SW480 (cell line): ENCODE measurements at places on chromosomes 7 and 10.

DNA sequence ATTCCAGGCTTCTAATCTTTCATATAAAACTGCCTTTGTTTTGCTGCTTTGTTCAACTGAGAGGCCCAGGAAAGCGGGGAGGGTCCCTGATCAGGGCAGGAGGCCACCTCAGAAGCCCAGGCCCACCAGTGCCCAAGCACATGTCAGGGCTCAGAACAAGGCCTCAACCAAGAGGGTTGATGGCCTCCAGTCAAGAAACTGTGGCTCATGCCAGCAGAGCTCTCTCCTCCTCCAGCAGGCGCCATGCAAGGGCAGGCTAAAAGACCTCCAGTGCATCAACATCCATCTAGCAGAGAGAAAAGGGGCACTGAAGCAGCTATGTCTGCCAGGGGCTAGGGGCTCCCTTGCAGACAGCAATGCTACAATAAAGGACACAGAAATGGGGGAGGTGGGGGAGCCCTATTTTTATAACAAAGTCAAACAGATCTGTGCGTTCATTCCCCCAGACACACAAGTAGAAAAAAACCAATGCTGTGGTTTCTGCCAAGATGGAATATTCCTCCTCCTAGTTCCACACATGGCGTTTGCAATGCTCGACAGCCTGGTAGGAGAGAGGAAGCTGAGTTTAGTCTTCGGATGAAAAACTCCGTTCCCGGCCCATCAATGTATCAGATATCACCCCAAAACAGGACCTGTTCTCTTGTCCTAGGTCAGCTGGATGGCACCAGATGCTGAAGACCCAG, 34.0 kb downstream of the PSAP start:
- no peak for DNase-seq

GRCh38 chr10:70529848-70530247, 51.3 kb downstream of the PALD1 start:
- DNase-seq = no peak

GRCh38 chr7:15407910-15408309, 153.9 kb downstream of the AGMO start:
- DNase-seq = no peak

GRCh38 chr10:23343591-23344240, 881 bp downstream of the C10orf67 start:
- peak; percentile 13 for DNase-seq

- DNase-seq = no peak
These were observed 17.2 kb downstream of the RET start for GRCh38 chr10:43094085-43094484.

DNA sequence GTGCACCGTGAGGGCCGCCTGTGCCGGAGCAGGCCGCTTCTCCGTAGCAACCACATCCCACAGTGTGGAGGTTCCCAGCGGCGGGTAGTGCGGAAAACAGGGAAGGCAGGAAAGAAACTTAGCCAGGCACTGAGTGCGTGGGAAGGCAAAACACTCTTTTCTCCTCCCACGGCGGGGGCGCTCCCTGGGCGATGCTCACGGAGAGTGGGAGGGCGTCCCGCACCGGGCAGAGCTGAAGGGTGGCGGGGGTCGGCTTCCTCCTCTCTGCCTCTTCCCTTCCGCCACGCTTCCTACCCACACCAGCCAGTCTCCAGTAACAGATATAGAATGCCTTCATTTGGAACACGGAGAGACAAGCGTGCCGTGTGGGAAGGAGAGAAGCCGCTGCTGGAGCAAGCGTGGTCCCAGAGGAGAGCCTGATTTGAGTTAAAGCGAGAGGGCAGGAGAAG, 252.5 kb downstream of the PAXIP1 start:
- DNase-seq = no peak

GRCh38 chr10:112750427-112751167, 199.4 kb upstream of the TCF7L2 start:
- DNase-seq = no peak

GRCh38 chr10:99123336-99123735, 112.3 kb downstream of the HPSE2 start:
- no peak for DNase-seq

- peak; percentile 53 for DNase-seq
These were observed 138.9 kb upstream of the KLF14 start for GRCh38 chr7:130872756-130873448.

- DNase-seq = no peak
These were observed 53.9 kb downstream of the MYL10 start for GRCh38 chr7:101575168-101575567.

- DNase-seq = no peak
These were observed 15.6 kb upstream of the CUBN start for GRCh38 chr10:17145239-17145638.

DNA sequence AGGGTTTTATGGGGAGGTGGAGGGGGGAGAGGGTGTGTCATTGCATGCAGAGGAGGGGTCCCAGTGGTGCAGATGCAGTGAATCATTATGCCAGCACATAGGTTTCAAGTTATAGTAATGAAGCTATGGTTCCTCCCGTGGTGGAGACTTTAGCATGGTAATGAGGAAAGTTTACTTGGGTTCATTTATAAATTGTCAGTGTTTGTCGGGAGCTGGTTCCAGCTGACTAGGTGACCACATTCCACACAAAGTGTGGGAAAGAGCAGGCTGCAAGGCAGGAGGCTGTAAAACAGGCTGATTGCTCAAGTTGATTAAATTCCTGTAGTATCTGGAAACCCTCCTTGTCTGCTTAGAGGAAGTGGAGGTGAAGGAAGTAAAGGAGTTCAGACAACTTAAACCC, 78.9 kb downstream of the SRI start:
- DNase-seq = peak; percentile 6

GRCh38 chr7:83148776-83149175, 13.9 kb downstream of the PCLO start:
- no peak for DNase-seq

DNA sequence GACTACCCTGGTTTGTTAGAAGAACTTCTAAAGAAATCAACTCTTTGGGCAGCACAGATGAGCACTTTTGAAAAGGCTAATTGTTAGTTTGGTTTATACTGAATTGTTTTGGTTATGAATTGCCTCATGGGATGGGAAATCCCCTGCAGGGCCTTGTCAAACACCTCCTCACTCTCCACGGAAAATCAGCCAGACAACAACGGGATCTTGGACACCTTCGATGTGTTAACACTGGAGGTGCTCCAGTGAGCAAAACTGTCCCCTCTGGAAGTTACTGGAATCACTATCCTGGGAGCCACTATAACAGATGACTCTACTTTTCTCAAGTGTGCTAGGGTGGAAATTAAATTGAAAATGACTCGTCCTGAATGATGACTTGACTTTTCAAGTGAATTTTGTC, 38.7 kb downstream of the CDK6 start:
- DNase-seq = peak; percentile 20

DNA sequence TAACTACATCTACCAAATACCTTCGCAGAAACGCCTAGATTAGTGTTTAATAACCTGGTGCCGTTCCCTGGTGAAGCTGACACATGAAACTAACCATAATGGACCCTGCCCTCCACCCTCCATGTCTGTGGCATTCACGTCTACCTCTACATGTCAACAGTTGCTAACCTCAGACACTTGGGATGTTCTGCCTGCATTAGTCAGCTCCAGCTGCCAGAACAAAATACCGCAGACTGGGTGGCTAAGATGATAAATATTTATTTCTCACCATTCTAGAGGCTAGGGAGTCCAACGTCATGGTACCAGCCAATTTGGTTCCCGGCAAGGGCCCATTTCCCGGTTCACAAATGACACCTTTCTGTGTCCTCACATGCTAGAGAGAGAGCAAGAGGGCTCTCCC, 118.5 kb upstream of the CHST15 start:
- DNase-seq = peak; percentile 72

DNA sequence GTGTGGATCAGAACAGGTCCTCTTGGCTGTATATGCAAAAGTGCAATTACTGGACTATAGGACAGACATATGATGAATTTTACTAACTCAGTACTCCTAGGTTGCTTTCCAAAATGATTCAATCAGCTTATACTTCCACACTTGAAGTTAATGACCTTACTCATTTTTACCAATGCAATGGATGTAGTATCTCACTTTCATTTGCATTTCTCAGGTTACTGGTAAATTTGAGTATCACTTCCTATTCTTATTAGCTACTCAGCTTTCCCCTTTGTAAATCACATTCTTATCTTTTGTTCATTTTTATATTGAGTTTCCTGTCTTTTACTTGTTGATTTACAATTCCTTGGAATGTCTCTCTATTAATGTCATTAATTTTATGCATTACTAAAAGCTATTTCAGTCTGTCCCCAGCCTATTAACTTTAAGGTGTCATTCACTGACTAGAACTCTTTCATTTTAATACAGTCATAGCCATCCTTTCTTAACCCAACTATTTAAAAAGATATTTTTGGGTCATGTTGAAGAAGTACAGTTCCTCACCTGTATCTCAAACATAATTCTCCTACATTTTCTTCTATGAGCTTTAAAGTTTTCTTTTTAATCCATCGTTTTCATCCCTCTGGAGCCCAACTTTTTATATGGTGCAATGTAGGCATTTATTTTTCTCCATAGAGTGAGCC, 88.6 kb downstream of the VIM start:
- no peak for DNase-seq

- no peak for DNase-seq
These were observed 286.5 kb upstream of the LRRTM3 start for GRCh38 chr10:66639371-66639770.

DNA sequence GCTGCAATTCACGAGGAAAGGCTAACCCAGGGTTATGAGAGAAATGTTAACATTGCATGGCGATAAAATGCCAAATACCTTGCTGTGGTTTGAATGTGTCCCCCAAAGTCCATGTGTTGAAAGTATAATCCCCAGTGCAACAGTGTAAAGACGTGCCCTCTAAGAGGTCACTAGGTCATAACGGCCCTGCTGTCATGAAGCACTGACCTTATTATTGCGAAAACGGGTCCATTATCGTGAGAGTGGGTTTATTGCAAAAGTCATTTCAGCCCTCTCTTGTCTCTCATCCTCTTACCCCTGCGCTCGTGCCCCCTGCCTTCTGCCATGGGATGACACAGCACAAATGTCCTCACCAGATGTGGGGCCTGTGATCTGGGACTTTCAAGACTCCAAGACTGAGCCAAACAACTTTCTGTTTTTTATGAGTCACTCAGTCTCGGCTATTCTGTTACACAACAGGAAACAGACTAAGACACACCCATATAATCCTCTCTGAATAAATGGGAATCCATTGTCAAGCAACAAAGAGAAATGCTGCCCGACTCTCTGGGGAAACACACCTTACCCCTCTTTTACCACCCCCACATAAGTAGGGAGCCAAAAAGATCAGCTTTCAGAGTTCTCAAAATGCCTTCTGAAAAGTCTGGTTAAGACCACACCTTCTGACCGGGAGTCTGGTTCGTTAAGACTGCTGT, 73.1 kb upstream of the UCN3 start:
- peak; percentile 57 for DNase-seq

DNA sequence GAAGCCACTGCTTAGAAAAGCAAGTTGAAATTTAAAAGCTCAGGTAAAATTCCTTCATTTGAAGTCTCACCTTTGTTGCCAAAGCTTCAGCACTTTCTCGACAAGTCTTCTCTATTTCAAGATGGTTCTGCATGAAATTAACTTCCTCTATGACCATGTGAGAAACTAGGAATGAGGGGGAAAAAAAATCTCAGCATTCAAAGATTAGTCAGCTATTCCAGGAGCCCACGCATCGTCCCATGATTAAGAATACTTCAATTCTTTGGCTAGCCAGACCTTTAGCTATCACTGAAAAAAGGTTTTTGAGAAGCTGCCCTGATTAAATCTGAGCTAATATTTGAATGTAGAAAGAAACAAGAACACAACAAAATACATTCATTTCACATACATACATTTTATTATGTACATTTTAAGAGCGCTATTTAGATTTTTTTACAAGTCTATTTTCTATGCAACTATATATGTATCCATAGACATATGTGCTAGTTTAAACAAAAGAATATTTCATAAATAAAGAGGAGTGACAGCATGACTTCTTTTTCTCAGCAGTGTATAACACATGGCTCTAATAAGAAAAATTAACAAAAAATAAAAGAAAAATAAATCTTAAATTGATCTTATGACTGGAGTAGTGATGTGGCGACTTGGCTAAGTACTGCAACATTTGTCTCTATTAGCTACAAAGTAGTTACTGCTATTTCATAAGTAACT, 44.8 kb downstream of the SHTN1 start:
- no peak for DNase-seq

DNA sequence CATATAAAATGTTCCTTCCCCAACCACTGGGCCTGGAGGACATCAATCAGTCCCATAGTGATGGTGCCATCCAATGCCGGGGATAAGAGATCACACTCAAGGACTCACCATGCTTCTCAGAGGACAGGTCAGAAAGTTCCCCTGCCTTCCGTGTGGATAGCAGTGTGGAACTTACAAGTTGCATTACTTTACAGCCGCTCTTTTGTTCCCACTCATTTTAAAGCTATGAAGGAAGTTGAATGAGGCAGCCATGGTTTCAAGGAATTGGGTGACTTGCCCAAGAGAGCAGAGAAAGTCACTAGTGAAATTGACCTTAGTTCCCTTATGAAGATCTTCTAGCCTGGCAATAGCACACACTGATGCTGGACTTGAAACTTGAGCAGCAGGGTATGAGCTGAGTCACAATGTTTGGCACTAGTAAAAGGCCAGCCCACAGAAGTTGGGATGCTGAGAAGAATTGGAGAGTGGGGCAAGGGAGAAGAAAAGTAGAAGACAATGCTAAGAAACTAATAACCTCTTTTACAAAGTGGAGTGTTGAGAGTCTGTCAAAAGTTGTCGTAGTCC, 78.7 kb downstream of the CXCL12 start:
- DNase-seq = no peak

DNA sequence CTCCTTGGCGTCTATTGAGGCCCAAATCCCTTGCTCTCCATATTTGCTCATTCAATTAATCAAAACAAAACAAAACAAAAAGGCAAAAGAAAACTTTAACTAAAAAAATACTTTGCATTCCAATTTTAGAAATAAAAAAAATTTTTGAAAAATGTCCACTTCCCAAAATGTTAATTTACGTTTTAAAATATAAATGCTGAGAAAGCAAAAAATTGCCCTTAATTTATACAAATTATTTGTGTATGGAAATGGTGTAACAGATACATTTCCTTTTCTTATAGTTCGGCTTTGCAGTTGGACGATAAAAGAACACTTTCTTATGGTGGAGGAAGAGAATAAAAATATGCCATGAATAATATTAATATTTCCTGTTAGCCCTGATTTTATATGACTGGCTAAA, 652.8 kb upstream of the PFKP start:
- DNase-seq = no peak
